CD4-positive, alpha-beta memory T cell (primary cell): ENCODE measurements at places on chromosomes 1 and 21. TPM values are rescaled to one million over a fixed set of nuclear protein-coding genes. Genes with fewer than 3 reads are reported as not detected.

CRNN gene
- total RNA-seq: not detected

C1orf87 gene
- total RNA-seq: not detected

LEPR gene
- 2.0 TPM for total RNA-seq

GRCh38 chr21:45257673-45258341 is 29.9 kb downstream of the POFUT2 start:
- H3K4me1 ChIP-seq: peaks cover 24% of the 10 kb centered on the region
- H3K4me3 ChIP-seq: no peak overlapping the region
- no peak for DNase-seq

DNA sequence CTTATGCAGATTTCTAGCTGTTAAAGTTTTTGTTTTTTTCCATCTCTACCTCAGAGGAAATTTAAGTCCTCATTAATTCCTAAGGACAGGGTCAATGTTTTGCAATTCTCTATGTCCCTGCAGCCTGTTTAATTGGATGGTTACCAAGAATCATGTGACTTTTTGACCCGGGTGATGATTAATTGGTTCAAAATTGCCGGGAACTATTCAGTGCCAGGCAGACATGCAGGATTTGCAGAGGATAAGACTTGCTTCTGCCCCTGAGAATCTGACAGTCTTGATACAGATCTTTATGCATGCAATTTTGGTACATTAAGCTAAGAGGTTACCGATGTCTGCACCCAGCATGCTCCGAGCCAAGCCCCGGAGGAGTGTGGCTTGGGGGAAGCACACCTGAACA is 87.9 kb downstream of the PLPP3 start:
- no peaks in the 10 kb centered on the region for H3K4me1 ChIP-seq
- H3K36me3 ChIP-seq: no peaks in the 10 kb centered on the region
- DNase-seq: no peak
- no peak overlapping the region for H3K4me3 ChIP-seq
- no peak overlapping the region for H3K27ac ChIP-seq

DNA sequence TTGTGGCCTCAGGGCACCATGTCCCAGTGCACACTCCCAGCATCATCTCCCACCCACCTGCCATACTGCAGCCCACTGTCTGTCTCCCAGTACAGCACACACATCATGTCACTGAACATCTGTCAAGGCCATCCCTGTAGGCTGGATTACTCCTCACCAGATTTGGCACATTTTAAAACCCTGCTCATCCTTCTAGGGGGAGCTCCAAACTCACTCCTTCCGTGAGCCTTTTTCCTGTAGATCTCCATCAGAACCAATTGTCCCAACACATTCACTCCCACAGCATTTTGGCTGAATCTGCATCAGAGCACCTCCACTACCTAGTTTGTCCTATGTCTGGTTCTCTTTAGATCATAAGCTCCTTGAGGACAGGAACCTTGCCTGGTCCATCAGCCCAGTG is 58.6 kb upstream of the GRIK3 start:
- DNase-seq: no peak
- H3K4me3 ChIP-seq: no peak overlapping the region
- H3K27me3 ChIP-seq: no peaks in the 10 kb centered on the region
- no peak overlapping the region for H3K27ac ChIP-seq
- H3K4me1 ChIP-seq: no peaks in the 10 kb centered on the region
